ENCODE measurements at places on chromosomes 5 and 9. TPM values are rescaled to one million over a fixed set of nuclear protein-coding genes. Genes with fewer than 3 reads are reported as not detected.

DNA sequence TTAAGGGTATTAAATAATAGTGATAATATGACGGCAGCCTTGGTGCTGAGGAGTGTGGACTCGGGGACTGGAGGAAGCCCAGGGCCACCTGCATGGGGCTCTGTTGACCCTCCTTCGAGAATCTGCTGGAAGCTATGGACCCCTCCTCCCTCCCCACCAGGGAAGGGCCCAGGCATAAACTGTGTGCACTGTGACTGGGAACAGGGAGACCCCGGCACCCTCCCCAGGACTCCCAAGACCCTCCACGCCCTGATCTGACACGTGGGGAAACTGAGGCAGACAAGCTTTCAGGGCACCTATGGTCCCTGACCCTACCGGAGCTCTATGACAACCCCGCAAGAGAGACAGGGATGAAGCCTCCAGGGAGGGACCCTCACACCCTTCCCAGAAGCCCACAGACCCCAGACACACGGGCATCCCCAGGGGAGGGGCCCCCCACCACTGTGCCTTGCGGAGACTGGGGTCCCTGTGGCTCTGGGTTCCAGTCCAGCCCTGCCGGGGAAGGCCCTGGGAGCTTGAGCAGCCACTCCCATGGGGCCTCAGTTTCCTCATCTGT lies 6.5 kb upstream of the EGFL7 start:
- DNase-seq, result no peak

- no peak for DNase-seq
Observed at GRCh38 chr5:149421834-149422233, 42.7 kb upstream of the IL17B start.

DNA sequence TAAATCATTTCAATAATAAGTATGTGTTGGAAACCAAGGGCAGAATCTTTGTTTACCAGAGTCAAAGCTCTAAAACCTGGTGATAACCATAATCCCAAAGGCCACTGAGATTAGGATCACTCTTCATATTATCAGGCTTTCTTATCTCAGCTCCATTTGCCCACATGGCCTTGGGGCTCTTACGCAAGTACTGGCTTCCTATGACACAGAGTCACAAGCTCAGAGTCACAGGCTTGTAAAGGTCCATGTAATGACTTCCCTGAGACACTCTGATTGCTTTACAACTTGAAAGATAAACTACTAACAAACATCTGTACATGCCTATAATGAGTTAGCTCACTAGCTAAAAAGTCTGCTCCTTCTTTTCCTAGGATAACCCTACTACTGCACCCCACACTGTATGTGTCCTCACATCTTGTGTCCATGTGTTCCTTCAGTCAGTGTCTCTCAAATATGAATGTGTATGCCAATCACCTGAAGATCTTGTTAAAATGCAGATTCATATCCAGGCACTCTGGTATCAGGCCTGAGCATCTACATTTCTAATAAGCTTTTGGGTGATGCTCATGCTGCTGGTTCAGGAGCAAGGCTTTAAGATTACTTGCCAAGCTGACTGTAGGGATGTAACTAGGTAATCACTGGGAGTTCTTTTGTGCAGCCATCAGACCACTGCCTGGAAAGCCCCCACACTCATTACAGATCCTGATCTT lies 28.4 kb downstream of the SEMA6A start:
- no peak for DNase-seq

DNA sequence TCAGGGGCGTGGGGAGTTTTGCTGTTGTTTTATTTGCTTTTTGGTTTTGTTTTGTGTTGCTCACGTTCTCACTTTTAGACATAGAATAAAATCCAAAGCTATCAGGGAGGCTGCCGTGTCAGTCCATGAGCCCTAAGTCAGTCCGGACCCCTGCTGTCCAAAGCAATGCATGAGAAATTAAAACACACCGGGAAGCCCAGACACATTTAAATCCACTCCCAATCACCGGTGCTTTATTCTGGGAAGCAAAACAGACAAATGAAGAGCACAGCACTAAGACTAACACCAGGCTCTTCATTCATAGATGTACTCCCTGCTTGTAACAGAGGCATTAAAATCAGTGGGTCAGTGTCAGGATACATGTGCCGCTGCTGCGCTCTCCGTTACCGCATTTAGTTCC lies 180.9 kb downstream of the IRX2 start:
- no peak for DNase-seq

GRCh38 chr5:104355350-104355749 lies 792.8 kb upstream of the NUDT12 start:
- no peak for DNase-seq

- no peak for DNase-seq
Observed at GRCh38 chr9:94822273-94822672, 95.8 kb downstream of the AOPEP start.

DNA sequence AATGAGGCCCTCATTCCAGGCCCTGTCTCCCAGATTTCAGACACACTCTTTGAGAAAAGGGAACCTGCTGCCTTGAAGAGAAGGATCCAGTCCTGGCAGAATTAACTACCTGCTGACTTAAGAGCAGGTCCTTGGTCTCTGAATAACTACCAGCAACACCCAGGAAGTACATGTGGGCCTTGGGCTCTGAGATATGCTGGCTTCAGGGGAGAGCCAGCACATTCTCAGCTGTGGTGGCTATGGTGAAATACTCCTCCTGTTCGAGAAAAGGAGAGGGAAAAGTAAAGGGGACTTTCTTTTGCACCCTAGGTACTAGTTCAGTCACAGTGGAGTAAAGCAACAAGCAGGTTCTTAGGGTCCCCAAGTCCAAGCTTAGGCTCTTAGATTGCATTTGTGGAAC lies 120.0 kb downstream of the HMHB1 start:
- DNase-seq, result no peak

DNA sequence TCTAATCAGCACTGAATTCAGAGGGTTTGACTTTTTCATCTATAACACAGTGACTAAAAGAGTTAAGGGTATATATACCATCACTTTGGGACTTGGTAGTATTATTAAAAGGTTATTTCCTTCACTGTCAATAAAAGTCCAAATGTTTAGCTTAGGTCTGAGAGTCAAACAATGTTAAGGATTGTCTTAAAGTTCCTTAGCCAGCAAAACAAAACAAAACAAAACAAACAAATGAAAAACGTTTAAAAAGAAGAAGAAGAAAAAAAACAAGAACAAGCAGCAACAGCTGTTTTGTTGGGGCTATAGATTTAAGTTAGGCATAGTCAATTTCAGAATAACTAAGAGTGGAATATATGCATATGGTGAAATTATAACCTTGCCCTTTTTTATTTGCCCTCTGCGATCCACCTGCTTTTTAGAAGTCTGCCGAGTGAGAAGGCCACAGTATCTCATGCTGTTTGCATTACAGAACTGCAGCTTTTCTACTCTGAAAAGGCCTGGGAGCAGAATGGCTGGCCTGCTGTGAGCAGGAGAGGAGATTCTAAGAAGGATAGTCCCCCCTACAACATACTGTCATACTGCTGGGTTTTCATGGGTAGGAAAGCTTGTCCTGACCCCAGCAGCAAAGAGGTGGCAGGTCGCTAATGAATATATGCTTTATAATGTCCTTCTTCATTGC lies 141.7 kb downstream of the NTRK2 start:
- DNase-seq, result no peak

- DNase-seq, result no peak
Observed at GRCh38 chr5:89954916-89955315, 454.6 kb downstream of the CETN3 start.

Gene GRM6
- total RNA-seq, result not detected

Gene UBE2QL1
- total RNA-seq, result 0.19 TPM

Gene SDHA
- 143 TPM for total RNA-seq

Gene CRB2
- total RNA-seq, result not detected

Gene PROB1
- total RNA-seq, result 3.1 TPM

Gene BTNL8
- total RNA-seq, result 1.2 TPM

Measured in activated T-cell treated with anti-CD3 and anti-CD28 coated beads, Interleukin-2, amount 50 U/mL, for 72 hours (primary cell).